GM23248 (cell line): ENCODE measurements at places on chromosomes 3 and 15. TPM values are rescaled to one million over a fixed set of nuclear protein-coding genes. Genes with fewer than 3 reads are reported as not detected.

RETNLB gene
- not detected in 2 replicates for total RNA-seq

CCR3 gene
- not detected in 2 replicates for total RNA-seq

LRRC15 gene
- 16.4 and 24.2 TPM in 2 replicates for total RNA-seq

USP50 gene
- not detected in 2 replicates for total RNA-seq

IQCF2 gene
- total RNA-seq = not detected in 2 replicates

CIB2 gene
- total RNA-seq = 1.4 and 3.4 TPM in 2 replicates

TTC21A gene
- 0.25 and 1.2 TPM in 2 replicates for total RNA-seq
